Cardiac septum (tissue), 1 donor: ENCODE measurements at places on chromosomes 5 and 9. TPM values are rescaled to one million over a fixed set of nuclear protein-coding genes. Genes with fewer than 3 reads are reported as not detected.

The UNC13B gene
- total RNA-seq, result 24.7 TPM

The SLC25A46 gene
- 48.0 TPM for total RNA-seq

DNA sequence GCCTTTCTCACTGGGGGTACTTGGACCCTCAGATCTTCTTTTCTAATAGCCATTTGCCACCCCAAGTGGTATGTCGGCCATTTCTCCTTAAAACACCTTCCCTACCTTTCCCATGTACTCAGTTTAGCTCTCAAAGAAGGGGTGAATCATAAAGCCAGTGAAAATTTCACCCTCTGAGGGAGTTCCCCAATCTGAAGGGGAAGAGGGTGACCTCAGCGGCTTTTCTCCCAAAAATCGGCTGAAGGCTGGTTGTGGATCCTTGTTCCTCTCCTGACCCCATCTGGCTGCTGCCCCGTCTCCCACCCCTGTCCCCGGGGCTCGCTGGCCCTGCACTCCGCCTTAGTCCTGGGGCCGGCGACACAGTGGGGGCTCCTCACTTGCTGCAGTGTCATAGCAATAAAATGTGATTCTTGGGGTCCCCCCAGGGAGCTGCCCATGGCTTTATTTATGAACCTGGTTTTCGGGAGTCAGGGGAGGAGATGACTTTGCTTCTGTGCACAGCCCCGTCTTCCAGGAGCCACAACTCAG lies 17.3 kb upstream of the LTC4S start:
- no peak for DNase-seq

GRCh38 chr5:74850789-74851425 lies 15.3 kb downstream of the FAM169A start:
- no peak for DNase-seq

DNA sequence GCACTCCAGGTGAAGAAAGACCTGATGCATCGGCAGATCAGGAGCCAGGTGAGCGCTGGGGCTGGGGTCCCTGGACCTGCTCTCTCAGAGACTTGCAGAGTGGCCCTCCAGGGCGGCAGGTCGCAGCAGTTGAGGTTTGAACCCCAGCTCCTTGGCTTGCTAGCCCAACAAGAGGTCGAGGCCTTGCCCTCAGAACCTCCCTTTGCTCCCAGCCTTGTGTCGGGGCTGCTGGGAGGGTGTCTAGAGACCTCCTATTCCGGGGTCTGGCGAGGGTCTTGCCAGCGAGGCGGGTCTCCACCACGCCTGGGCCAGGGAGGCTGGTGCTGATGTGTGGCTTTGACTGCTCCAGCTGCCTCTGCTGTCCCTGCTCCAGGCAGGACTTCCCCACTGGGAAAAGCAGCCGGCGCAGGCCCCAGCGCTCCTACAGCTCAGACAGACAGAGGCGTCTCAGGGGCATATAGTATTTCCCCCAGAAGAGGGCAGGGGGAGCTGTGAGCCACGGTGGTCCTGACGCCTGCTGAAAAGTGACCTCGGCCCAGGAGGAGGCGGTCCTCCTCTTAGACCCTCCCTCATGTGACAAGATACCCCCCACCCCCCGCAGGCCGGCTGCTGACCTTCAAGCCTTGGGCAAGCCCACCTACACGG lies 38.3 kb downstream of the LRSAM1 start:
- DNase-seq, result no peak

DNA sequence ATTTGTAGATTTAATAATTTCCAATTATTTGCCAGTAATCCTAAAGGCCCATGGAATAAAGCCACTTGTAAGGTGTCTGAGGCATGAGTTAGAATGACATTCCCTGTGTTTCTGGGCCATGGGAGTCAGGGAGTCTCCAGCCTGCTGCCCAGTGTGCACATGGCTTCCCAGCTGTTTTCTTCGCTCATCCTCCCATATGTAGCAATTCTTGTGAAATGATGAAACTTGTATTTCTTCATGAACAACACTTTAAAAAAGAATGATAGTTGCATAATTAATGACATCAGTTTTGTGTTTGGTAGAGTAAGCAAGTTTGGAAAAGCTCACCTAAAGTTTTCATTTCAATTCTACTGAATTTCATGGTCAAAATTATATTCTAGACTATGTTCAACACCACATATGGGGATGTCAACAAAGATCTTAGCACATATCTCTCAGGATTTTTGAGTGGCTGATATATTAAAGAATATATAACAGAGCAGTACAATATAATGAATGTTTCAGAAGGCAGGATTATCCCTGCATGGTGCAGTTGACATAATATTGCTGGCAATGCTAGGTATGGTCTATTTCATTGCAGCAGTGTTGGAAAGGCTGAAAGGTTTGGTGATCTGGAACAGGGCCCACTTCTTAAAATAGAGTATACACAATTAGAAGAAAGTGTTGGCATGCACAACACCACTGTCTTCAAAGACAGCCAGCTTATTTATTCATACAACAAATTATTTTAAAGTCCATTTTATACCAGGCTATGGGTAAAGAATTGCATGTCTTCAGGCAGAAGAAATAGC lies 44.7 kb downstream of the GRIN3A start:
- DNase-seq, result no peak

- DNase-seq, result no peak
Measured at GRCh38 chr5:157820593-157821252, 38.2 kb downstream of the CLINT1 start.

GRCh38 chr9:22005021-22005701 lies 3.9 kb downstream of the CDKN2B start:
- no peak for DNase-seq

DNA sequence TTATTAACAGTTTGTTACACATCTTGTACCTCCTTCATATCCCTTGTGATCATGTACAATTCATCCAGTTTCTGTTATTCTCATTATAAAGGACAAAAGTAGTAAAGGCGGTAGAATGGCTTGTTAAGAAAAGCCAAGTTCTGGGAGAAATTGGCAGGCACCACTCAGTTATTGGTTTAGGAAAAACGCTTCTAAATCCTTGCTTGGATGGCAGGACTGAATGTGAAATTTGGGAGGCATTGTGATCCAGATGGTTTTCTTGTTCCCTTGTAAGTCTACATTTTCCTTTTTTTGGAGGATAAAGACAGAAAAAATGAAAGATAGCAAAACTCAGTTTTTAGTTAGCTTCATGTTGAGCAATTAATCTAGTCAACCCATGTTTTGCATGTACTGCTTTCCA lies 130.2 kb downstream of the MAT2B start:
- no peak for DNase-seq

GRCh38 chr9:77943057-77943456 lies 88.6 kb downstream of the GNAQ start:
- no peak for DNase-seq

The ANKRD18B gene
- total RNA-seq, result 2.0 TPM

The TAF11L5 gene
- not detected for total RNA-seq

- no peak for DNase-seq
Measured at GRCh38 chr9:124346347-124347163, 68.7 kb downstream of the PSMB7 start.

DNA sequence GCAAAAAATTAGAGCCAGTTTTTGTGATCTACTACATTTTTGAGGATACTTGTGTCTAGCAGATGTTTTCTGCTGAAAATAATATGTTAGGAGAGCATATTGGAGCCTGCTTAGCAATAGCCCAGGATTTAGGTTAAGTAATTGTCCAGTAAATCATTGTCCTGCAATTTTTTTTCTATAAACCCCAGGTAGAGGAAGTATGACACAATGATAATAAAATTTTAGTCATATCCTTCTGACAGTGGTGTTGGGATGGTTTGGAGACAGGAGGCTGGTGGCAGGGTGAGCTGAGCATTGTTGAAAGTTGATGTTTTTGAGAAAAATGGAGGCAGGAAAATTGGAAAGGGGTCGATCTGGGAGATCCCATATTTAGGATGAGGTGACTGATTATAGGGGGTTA lies 3.5 kb downstream of the SNCAIP start:
- DNase-seq, result no peak

GRCh38 chr9:120212153-120212852 lies 367.7 kb downstream of the CDK5RAP2 start:
- no peak for DNase-seq

The C5orf58 gene
- total RNA-seq, result not detected

- no peak for DNase-seq
Measured at GRCh38 chr5:75192804-75193203, 43.9 kb downstream of the ANKRD31 start.

The WDR38 gene
- total RNA-seq, result not detected

- DNase-seq, result no peak
Measured at GRCh38 chr5:176517053-176517661, 20.0 kb downstream of the RNF44 start.

The SELENOP gene
- total RNA-seq, result 149 TPM

The SH3GL2 gene
- 7.3 TPM for total RNA-seq

The FAM120AOS gene
- total RNA-seq, result 39.1 TPM

- DNase-seq, result no peak
Measured at GRCh38 chr9:7977586-7977985, 178.0 kb upstream of the DMAC1 start.

- DNase-seq, result no peak
Measured at GRCh38 chr5:9405196-9405754, 140.6 kb downstream of the SEMA5A start.

GRCh38 chr5:62732677-62733121 lies 154.1 kb downstream of the LRRC70 start:
- no peak for DNase-seq

DNA sequence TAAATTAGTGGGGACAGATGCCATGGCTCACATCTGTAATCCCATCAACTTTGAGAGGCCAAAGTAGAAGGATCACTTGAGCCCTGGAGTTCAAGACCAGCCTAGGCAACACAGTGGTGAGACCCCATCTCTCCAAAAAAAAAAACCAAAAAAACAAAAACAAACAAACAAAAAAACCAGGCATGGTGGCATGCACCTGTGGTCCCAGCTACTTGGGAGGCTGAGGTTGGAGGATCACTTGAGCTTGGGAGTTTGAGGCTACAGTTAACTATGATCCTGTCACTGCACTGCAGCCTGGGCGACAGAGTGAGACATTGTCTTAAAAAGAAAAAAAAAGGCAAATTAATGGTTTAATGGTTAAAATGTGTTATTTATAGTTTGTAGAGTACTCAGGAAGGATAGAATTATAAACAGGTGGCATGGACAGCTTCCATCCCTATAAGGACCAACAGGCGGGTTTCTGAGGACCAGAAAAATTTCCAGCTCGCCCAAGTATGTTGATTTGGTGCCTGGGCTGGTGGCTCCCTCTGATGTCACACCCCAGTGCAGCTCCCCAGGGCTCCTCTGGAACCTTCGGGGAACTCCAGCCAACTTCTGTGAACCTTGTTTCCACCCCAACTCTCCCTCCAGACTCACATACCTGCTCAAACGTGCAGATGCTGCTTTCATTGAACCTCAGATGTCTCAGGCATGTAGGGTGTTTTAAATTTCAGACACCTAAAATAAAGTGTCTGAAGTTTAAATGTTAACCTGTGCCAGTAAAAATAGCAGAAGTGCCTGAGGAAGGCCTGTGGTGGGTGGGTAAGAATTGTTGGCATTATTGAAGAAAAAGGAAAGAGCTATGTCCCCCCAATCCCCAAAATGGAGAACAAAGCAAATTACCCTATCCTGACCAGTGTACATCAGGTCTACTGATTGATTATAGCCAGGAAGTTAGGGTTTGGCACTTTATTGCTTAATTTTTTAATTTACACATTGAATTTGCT lies 69.0 kb downstream of the TRIO start:
- no peak for DNase-seq

- no peak for DNase-seq
Measured at GRCh38 chr9:127064335-127064734, 58.1 kb downstream of the ANGPTL2 start.

The IL31RA gene
- 1.3 TPM for total RNA-seq

DNA sequence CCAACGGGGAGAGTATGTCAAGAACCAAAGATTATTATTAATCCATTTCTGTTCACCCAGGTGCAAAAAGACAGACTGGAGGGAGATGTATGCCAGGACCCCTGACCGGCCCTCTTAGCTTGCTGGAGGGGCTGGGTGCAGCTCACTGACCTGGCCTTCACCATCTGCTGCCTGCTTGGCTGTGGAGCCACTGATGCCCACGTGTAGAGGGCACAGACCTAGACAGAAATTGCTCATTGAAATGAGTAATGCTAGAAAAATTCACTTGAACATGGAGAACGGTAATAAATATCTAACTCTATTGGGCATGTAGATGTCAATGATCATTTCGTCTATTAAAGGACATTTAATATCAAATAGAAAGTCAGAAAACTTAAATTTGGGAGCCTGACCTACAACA lies 58.8 kb upstream of the ERCC6L2 start:
- DNase-seq, result no peak

DNA sequence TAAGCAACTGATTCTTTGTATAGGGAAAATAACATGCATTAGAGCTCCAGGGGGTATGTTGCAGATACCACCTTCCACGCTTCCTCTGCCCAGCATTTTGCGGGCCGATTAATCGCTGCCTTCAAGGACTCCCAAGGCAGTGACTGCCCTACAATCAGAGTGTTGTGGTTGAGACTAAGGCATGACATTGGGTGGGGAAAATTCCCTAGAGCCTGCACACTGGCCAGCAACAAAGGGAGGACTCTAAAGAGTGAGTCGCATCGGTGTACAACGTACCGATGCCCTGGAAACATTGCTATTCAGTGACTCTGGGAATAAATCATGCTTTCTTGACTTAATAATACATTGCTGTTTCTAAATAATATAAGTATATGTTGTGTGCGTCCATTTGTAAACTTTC lies 119.7 kb downstream of the ZNF462 start:
- no peak for DNase-seq

GRCh38 chr9:116287721-116288120 lies 134.1 kb downstream of the PAPPA start:
- no peak for DNase-seq

DNA sequence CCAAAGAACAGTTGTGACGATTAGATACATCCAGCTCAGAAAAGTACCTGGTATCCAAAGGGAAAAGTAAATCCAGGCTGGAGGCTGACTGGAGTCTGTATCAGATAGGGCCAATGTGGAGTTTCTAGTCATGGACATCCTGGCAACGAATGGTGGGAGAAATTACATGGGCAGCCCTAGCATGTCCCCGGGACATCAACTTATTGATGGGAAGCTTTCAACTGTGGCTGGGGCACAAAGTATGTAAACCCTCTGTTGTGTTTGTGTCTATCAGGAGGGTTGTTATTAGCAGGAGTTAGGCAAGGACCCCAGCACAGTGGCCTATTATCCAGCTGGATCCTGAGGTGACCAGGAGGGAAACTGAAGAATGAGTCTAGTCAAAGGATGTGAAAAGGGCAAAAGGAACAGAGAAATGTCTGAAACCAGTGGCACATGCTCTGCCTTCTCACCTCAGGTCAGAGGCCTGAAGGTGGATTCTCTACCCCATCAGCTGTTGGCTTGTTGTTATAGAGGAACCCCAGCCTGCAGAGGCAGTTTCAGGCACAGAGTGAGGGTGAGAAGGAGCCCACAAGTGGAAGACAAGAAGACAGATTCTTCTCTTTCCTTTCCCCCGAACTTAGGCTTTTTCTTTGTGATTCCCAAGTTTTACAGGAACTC lies 19.9 kb downstream of the IFNW1 start:
- no peak for DNase-seq

The GOLM1 gene
- 6.2 TPM for total RNA-seq

The IFNA2 gene
- total RNA-seq, result not detected

GRCh38 chr9:4167079-4167671 lies 132.7 kb downstream of the GLIS3 start:
- DNase-seq, result no peak
